Endothelial cell of umbilical vein (primary cell): ENCODE measurements at places on chromosomes 1 and 21. TPM values are rescaled to one million over a fixed set of nuclear protein-coding genes. Genes with fewer than 3 reads are reported as not detected.

Gene ALX3
- total RNA-seq: not detected in 2 replicates

Gene APOBEC4
- total RNA-seq: not detected in 2 replicates

Gene SV2A
- 3.9 and 5.4 TPM in 2 replicates for total RNA-seq

Gene MATN1
- total RNA-seq: 0.29 TPM in 1 of 2 replicates, not detected in the other

Gene TDRD10
- total RNA-seq: 3.9 and 6.1 TPM in 2 replicates

Gene B3GALT5
- total RNA-seq: not detected in 2 replicates

Gene ARHGAP29
- total RNA-seq: 199 and 215 TPM in 2 replicates

Gene CR1L
- not detected in 2 replicates for total RNA-seq

Gene RGS18
- not detected in 2 replicates for total RNA-seq

Gene PRAMEF1
- total RNA-seq: not detected in 2 replicates

Gene ARV1
- total RNA-seq: 10.7 and 12.5 TPM in 2 replicates

DNA sequence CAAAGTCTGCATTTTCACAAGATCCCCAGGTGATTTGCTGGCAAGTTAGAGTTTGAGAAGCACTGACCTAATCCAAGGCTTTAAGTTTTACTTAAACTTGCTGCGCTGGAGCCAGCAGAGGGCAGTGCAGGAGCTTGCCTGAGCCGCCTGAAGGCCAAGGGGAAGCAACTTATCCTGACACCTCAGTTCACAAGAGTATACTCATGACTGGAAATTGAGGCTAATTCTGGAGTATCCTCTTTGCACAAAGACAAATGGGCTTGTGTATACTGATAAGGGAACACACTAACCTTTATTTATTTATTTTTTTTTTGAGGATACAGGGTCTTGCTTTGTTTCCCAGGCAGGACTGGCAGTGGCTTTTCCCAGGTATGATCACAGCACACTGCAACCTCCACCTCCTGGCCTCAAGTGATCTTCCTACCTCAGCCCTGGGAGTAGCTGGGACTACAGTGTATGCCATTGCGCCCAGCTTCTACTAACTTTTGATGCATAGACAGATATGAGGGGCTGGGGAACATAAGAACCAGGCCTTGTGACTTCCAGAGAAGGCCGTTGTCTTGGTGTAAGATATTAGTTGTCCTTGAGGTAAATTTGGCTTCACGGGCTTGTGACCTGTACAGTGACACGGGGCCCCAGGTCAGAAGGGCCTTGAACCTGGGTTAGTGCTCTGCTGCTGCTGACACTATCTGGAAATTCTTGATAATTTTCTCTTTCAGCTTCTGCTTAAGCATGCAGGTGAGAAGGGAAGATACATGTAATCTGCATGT is 29.0 kb upstream of the SLAMF1 start:
- H3K4me3 ChIP-seq: no peak overlapping the region
- no peaks in the 10 kb centered on the region for H3K27me3 ChIP-seq
- H3K4me1 ChIP-seq: no peaks in the 10 kb centered on the region
- no peak overlapping the region for H3K27ac ChIP-seq
- no peaks in the 10 kb centered on the region for H3K36me3 ChIP-seq

- H3K27ac ChIP-seq: no peak overlapping the region
- H3K27me3 ChIP-seq: peaks cover 89% of the 10 kb centered on the region
- no peaks in the 10 kb centered on the region for H3K36me3 ChIP-seq
- DNase-seq: no peak
- peaks cover 5% of the 10 kb centered on the region for H3K4me1 ChIP-seq
Observed at GRCh38 chr21:44713130-44713529, 1.8 kb upstream of the TSPEAR start.

- no peaks in the 10 kb centered on the region for H3K27me3 ChIP-seq
- no peak for DNase-seq
- H3K4me1 ChIP-seq: no peaks in the 10 kb centered on the region
- H3K36me3 ChIP-seq: no peaks in the 10 kb centered on the region
- no peak overlapping the region for H3K4me3 ChIP-seq
Observed at GRCh38 chr1:243890576-243890975, 40.5 kb upstream of the AKT3 start.

GRCh38 chr1:87149241-87150041 is 179.2 kb upstream of the LMO4 start:
- no peak overlapping the region for H3K27ac ChIP-seq
- H3K4me3 ChIP-seq: no peak overlapping the region
- DNase-seq: no peak
- peaks cover 19% of the 10 kb centered on the region for H3K4me1 ChIP-seq
- peaks cover 8% of the 10 kb centered on the region for H3K27me3 ChIP-seq

GRCh38 chr1:27967106-27967883 is 7.5 kb downstream of the XKR8 start:
- no peaks in the 10 kb centered on the region for H3K27me3 ChIP-seq
- H3K4me1 ChIP-seq: no peaks in the 10 kb centered on the region
- no peak overlapping the region for H3K27ac ChIP-seq

GRCh38 chr1:198667807-198668206 is 29.0 kb downstream of the PTPRC start:
- DNase-seq: no peak
- no peak overlapping the region for H3K27ac ChIP-seq
- no peak overlapping the region for H3K4me3 ChIP-seq

DNA sequence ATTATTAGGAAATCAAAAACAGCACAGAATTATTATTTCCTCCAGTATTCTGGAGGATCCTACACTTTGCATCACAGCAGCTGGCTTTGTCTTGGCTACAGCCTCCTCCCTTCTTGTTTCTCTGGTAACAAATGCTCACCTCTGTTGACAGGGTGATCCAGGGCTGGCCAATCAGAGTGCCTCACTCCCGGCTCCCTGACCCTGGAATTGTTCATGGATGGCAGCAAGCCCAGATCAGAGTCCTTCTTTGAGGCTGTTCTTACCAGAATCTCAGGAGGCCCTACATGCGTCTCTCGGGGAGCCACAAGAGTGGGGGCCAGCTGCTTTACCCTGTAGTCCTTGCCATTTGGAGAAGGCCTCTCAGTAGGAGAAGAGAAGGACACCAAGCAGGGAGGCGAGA is 48.4 kb upstream of the IGSF5 start:
- no peak overlapping the region for H3K4me3 ChIP-seq
- no peaks in the 10 kb centered on the region for H3K36me3 ChIP-seq
- no peak for DNase-seq

- H3K27ac ChIP-seq: no peak overlapping the region
- no peaks in the 10 kb centered on the region for H3K36me3 ChIP-seq
- H3K27me3 ChIP-seq: no peaks in the 10 kb centered on the region
- H3K4me3 ChIP-seq: no peak overlapping the region
- H3K4me1 ChIP-seq: no peaks in the 10 kb centered on the region
- no peak for DNase-seq
Observed at GRCh38 chr1:29324771-29325351, 88.5 kb downstream of the PTPRU start.

- H3K4me3 ChIP-seq: no peak overlapping the region
- no peak for DNase-seq
- no peaks in the 10 kb centered on the region for H3K36me3 ChIP-seq
- no peaks in the 10 kb centered on the region for H3K27me3 ChIP-seq
- peaks cover 11% of the 10 kb centered on the region for H3K4me1 ChIP-seq
Observed at GRCh38 chr1:32706491-32706890, 3.9 kb upstream of the SYNC start.

DNA sequence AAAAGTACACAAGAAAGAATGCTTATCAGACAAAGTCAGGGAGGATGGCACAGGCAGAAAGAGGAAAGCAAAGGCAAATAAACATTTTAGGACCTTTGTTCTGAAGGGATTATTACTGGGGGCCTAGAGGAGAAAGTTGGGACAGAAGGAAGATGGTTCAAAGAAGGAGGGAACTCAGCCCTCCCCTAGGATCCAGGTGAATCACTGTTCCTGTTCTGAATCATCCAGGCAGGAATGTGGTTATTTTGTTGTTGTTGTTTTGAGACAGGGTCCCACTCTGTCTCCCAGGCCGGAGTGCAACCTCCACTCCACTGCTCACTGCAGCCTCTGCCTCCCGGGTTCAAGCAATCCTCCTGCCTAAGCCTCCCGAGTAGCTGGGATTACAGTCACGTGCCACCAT is 38.5 kb upstream of the PSEN2 start:
- no peak for DNase-seq
- no peak overlapping the region for H3K27ac ChIP-seq

DNA sequence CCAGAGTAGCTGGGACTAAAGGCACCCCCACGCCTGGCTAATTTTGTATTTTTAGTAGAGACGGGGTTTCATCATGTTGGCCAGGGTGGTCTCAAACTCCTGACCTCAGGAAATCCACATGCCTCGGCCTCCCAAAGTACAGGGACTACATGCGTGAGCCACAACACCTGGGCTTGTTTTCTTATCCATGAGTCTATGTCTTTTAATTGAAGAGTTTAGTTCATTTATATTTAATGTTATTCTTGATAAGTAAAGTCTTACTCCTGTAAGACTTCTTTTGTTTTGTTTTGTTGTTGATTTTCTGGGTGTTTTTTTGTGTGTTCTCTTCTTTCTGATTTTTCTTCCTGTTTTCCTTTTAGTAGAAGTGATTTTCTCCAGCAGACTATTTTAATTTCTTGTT is 621.0 kb downstream of the LTN1 start:
- H3K27me3 ChIP-seq: no peaks in the 10 kb centered on the region
- DNase-seq: no peak
- no peaks in the 10 kb centered on the region for H3K4me1 ChIP-seq
- H3K36me3 ChIP-seq: no peaks in the 10 kb centered on the region
- no peak overlapping the region for H3K27ac ChIP-seq
- H3K4me3 ChIP-seq: no peak overlapping the region

- no peaks in the 10 kb centered on the region for H3K36me3 ChIP-seq
- no peak for DNase-seq
- peaks cover 23% of the 10 kb centered on the region for H3K4me1 ChIP-seq
- no peaks in the 10 kb centered on the region for H3K27me3 ChIP-seq
Observed at GRCh38 chr1:61389194-61389925, 307.0 kb downstream of the NFIA start.

- peak within 1 kb of the TSS; percentile 13 for H3K4me3 ChIP-seq
- DNase-seq: peak; percentile 47
- H3K27me3 ChIP-seq: peaks cover 13% of the 10 kb centered on the region
- no peaks in the 10 kb centered on the region for H3K4me1 ChIP-seq
- H3K27ac ChIP-seq: no peak within 1 kb of the TSS
Observed at GRCh38 chr1:177170756-177171535, at the start of gene BRINP2. Gene BRINP2 (plus strand): TSS chr1:177170958. CDS start chr1:177229877, 58,919 bp downstream.

GRCh38 chr1:119703666-119704450 is 7.9 kb upstream of the PHGDH start:
- H3K4me3 ChIP-seq: no peak overlapping the region
- no peak for DNase-seq
- H3K36me3 ChIP-seq: no peaks in the 10 kb centered on the region
- no peaks in the 10 kb centered on the region for H3K4me1 ChIP-seq
- H3K27ac ChIP-seq: no peak overlapping the region

DNA sequence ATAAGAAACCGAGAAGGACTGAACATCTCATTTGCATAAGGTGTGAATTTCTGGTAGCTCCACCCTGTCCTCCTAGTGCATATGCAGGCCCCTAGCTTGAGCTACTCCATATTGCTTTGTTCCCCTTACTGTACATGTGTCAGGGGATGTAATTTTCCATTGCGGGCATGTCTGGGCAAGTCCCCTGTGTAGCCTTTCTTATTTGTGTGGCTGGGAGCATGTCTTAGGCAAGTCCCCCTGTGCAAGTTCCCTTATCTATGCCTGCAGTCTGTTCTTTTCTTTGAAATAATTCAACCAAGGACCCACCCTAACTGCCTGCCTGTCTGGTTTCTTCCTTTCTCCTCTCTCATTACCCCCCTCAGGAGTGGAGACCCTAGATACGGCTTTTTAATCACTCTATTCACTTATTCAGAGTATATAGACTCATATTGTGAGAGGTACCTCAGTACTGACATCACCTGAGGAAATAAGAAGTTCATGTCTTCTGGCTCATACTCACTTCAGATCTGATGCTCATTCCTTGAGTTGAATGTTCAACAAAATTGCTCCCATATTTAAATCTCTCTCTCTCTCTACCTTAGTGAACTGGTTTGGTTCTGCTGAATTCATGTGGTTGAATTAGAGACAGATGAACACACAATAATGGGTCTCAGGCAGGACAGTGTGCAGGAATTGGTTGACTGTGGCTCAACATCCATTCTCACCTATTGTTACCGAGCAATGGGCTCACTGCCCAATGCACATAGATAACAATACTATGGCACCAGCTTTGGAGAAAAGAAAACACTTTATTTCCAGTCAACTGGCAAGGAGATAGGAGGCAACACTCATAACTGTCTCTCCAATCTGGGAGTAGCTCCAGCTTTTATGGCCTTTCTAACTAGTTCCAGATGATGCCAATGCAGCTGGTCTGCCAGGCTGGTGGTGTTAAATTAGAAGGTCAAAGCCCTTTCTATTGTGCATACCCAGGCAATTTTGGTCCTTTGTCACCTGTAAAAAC is 27.9 kb upstream of the NPL start:
- no peak for DNase-seq
- H3K27me3 ChIP-seq: no peaks in the 10 kb centered on the region
- H3K4me3 ChIP-seq: no peak overlapping the region
- H3K27ac ChIP-seq: no peak overlapping the region
- no peaks in the 10 kb centered on the region for H3K4me1 ChIP-seq
- H3K36me3 ChIP-seq: no peaks in the 10 kb centered on the region

- no peaks in the 10 kb centered on the region for H3K36me3 ChIP-seq
- peak; percentile 60 for DNase-seq
- H3K4me1 ChIP-seq: no peaks in the 10 kb centered on the region
- H3K27me3 ChIP-seq: no peaks in the 10 kb centered on the region
- no peak overlapping the region for H3K27ac ChIP-seq
- no peak overlapping the region for H3K4me3 ChIP-seq
Observed at GRCh38 chr1:97174039-97174704, 452.6 kb downstream of the PTBP2 start.

- DNase-seq: no peak
- no peak overlapping the region for H3K4me3 ChIP-seq
- no peaks in the 10 kb centered on the region for H3K27me3 ChIP-seq
- no peaks in the 10 kb centered on the region for H3K36me3 ChIP-seq
- H3K4me1 ChIP-seq: peaks cover 5% of the 10 kb centered on the region
- H3K27ac ChIP-seq: no peak overlapping the region
Observed at GRCh38 chr1:41538741-41539417, 54.4 kb upstream of the EDN2 start.

DNA sequence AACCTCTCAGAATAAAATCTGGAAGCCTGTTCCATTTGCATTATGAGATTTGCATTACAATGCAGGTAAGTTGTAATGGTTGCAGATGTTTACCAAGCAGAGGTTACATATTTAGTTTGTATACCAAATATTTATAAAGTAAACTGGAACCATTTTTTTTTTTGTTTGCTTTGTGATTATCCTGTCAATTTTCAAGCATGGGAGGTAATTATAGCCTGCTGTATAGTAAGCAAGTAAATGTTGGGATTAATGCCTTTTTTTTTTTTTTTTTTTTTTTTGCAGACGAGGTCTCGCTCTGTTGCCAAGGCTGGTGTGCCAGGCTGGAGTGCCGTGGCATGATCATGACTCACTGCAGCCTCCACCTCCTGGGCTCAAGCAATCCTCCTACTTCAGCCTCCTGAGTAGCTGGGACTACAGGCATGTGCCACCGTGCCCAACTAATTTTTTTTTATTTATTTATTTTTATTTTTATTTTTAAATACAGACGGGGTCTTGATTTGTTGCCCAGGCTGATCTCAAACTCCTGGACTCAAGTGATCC is 21.0 kb downstream of the NFYC start:
- H3K27me3 ChIP-seq: no peaks in the 10 kb centered on the region
- H3K27ac ChIP-seq: peak overlapping the region; percentile 50
- H3K36me3 ChIP-seq: peaks cover 2% of the 10 kb centered on the region
- no peak overlapping the region for H3K4me3 ChIP-seq
- DNase-seq: no peak
